Neural progenitor cell (in vitro differentiated cells): ENCODE measurements at places on chromosomes 7 and 10. TPM values are rescaled to one million over a fixed set of nuclear protein-coding genes. Genes with fewer than 3 reads are reported as not detected.

DNA sequence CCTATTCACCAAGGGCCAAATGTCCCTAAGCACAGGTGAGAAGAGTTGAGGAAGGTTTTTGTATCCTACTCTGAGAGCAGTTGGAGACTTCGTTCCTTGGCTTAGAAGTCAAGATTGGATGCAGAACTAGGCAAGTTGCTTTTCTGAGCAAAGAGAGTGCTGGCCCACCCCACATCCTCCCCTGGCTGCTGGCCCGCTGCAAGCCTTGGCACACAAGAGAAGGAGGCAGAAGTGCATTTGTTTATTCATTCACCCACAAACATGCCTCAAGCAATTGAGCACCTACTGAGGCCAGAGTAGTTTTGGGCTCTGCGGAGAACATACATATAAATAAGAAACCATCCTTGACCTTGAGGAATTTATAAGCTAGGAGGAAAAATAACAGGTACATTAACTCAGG, 318.9 kb downstream of the KCNMA1 start:
- no peak for DNase-seq

Gene CYP3A7
- not detected in 2 replicates for total RNA-seq

DNA sequence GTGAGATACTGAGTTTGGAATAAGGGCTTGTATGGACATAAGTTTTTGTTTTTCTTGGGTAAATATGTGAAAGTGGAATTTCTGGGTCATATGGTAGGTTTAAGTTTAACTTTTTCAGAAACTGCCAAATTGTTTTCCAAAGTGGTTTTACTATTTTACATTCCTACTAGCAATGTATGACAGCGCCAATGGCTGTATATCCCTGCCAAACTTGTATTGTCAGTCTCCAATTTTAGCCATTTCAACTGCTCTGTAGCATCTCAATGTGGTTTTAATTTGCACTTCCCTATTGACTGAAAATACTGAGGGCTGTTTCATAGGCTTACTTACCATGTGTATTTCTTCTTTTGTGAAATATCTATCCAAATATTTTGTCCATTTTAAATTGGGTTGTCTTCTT, 90.5 kb upstream of the ZNF32 start:
- no peak for DNase-seq

- DNase-seq: peak; percentile 32
Measured at GRCh38 chr10:28444031-28444430, 88.9 kb upstream of the WAC start.

Gene TMEM213
- not detected in 2 replicates for total RNA-seq

DNA sequence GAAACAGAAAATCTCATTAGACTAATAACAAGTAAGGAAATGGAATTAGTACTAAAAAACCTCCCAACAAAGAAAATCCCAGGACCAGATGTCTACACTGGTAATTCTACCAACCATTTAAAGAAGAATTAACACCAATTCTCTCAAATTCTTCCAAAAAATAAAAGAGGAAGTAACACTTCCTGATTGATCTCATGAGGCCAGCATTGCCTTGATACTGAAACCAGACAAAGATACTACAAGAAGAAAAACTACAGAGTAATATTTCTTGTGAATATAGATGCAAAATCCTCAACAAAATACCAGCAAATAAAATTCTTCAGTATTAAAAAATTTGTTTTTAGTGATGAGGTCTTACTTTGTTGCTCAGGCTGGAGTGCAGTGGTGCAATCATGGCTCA, 21.3 kb downstream of the GCK start:
- no peak for DNase-seq

GRCh38 chr10:43421519-43421918, 12.5 kb upstream of the HNRNPF start:
- DNase-seq: no peak

Gene CYP2E1
- total RNA-seq: 0.36 and 0.50 TPM in 2 replicates

GRCh38 chr10:125177641-125178640, 17.6 kb upstream of the CTBP2 start:
- DNase-seq: no peak
